ENCODE measurements at places on chromosomes 7 and 10.

DNA sequence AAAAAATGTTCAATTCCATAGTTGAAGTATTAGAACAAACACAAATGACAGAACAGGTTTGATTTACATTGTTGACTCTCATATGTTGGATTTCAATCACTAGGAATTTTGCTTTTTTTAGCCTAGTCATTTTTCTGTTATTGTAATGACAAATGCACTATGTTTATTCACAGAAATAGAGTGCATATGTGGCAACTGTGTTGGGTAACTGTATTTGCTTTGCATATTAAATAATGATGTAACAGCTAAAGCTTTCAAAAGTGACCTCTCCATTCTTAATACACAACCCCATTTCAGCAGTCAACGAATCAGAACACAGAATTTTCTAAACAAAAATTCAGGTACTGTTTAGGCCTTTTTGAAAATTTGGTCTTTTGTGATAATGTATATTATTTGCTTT, 54.0 kb upstream of the SLC26A5 start:
- DNase-seq = no peak

DNA sequence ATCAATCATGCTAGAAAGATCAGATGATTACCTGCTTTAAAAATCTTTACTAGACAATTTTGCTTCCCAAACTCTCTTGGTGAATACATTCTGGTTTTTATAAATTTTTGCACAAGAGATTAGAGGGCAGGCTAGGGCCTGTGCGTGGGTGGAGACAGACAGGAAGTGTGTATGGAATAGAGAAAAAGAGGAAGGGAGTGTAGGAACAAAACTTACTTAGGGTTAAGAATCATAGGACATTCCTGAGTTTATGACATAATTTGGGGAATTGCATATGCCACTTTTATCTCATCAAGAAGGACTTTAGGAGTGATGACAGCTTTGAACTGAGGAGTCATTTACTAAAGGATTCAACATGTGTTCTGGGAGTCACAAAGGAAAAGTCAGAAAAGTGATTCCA, 31.3 kb downstream of the LAMB1 start:
- no peak for DNase-seq

- no peak for DNase-seq
Measured at GRCh38 chr7:127798769-127799372, 146.9 kb downstream of the SND1 start.

- DNase-seq = no peak
Measured at GRCh38 chr7:50446542-50446960, 3.6 kb downstream of the FIGNL1 start.

- no peak for DNase-seq
Measured at GRCh38 chr10:30435073-30435422, 1.1 kb downstream of the MAP3K8 start.

All from stimulated activated CD4-positive, alpha-beta T cell treated with anti-CD3 and anti-CD28 coated beads, Interleukin-4, amount 100 ng/mL, for 1 hour (primary cell).